ENCODE measurements at places on chromosomes 5 and 9.

DNA sequence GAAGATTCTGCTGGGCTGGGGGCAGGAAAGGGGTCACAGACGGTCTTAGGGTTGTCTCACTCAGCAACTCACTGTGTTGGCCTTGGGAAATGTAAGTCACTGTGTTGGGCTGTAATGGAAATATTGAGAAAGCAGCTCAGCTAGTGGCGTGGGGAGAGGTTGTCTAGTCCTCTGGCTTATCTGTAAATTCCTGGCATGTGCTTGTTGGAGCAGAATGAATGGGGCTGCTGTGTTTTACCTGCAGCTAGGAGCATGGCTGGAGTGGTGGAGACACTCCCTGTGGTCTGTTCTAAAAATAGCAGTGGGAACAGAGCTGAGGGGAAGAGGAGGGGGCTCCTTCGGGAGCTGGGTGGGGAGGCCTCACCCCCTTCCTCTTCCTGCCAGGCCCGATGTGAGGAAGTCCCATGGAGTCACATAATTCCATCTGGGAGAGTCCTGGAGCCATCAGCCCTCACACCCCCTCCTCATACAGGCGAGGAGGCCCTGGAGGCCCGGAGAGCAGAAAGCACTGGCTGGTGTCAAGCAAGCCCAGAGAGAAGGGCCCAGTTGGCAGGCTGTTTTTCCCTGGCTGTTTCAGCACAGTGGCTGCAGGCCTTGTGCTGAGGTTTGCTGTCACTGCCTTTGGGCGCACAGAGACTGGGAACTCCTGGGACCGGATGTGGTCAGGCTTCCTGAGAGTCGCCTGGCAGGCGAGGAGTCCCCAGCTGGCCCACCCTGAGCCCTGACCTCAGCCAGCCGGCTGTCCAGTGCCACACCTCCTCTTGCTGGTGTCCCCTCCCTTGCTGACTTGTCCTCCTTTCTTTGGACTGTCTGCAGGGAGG is 84.9 kb downstream of the RGS3 start:
- peak; percentile 74 for DNase-seq

GRCh38 chr5:90342576-90342975 is 67.0 kb downstream of the CETN3 start:
- no peak for DNase-seq

DNA sequence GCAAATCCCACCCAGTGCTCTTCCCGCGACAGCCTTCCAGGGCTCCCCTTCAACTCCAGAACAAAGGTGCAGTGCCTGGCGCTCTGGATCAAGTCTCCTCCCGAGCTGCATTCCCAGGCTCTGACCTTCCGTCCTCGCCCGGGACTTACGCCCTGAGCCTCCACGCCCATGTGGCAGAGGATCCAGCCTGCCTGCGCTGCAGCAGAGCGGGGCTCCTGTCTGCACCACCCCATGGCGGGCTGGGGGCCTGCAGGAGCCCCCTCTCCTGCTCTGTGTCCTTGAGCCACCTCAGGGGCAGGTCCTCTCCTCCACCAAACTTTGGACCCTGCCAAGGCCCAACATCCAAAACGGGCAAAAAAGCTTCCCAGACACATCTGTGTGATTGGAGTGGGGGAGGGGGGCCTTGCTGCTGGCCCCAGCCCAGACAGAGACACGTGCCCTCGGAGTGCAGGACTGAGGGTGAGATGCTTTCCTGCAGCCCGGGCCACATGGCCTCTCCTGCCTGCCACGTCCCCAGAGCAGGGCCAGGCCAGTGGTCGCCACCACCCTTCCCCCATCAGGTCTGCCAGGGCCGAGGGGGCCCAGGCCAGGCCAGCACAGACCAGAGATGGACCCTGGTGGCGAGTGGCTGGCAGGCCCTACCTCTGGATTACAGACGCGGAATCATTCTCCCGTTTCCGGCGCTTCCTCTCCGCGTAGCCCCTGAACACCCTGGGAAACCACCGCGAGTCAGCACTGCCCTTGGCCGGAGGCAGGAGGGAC is 4.4 kb downstream of the NSMF start:
- no peak for DNase-seq

DNA sequence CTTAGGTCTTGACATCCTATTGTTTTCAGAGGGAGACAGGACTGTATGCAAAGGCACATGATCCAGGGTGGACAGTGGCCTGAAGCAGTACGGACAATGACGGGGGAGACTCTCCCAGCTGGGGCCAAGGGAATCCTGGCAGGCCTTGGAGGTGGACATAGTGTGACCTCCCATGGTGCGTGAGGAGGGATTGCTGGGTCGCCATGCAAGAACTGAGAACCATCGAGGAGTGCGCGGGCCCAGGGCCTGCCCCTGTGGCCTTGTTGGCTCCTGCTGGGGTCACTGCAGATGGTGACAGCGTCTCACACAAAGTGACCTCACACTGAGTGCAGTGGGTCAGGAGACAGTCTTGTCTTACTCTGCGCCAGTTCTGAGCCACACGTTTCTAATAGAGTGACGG is 192.4 kb downstream of the GADD45G start:
- no peak for DNase-seq

- no peak for DNase-seq
Observed at GRCh38 chr9:89387197-89387849, 69.0 kb downstream of the SECISBP2 start.

GRCh38 chr5:148941810-148942209 is 115.4 kb downstream of the ADRB2 start:
- DNase-seq = no peak

DNA sequence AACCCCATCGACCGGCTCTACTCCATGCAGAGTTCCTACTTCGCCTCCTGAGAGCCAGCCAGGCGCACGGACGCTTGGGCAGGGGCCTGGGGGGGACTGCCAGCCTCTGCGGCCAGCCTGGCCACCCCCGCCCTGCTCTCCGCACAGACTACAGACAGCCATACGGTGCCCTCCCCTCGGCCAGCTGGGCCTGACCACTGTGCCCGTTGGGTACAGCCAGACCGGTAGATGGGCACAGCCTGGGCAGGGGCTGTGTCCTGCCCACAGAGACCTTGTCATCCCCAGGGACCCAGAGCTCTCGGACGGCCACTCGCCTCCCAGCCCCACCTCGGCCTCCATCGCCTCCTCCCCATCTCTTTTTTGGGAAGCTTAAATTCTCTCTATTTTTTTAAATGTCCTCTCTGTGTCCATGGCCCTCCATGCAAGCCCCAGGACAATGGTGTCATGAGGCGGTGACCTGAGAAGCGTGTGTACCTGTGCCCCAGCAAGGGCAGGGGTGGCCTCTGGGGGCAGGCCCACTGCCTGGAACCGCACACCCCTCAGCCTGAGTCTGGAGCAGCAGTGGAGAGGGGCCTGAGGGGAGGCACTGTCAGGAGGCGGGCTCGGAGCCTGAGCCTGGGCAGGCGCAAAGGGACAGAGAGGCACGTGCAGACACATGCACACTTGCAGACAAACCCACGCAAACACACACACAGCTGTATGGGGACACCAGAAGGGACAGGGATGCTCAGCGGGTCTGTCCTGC is 82.8 kb downstream of the LMX1B start:
- DNase-seq = no peak

DNA sequence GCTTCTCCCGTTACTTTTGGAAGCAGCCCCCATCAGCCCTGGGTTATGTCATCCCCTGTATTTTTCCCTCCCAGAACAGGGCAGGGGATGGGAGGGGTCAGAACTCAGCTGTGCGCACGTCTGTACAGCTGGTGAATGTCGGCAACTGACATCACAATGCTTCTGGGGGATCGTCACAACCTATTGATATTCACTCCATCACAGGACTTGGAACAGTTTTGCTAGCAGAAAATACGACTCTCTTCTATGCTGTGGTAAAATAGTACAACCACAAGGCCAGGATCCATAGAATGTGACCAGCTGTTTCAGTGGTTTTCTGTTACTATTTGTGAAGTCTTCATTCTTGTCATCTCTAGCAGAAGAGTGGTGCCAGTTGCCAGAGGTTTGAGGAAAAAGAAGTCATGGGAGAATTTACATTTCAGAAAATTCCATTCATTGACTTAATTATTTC is 77.1 kb upstream of the KLF4 start:
- DNase-seq = no peak

- DNase-seq = no peak
Observed at GRCh38 chr9:16970321-16970720, 99.9 kb upstream of the BNC2 start.

DNA sequence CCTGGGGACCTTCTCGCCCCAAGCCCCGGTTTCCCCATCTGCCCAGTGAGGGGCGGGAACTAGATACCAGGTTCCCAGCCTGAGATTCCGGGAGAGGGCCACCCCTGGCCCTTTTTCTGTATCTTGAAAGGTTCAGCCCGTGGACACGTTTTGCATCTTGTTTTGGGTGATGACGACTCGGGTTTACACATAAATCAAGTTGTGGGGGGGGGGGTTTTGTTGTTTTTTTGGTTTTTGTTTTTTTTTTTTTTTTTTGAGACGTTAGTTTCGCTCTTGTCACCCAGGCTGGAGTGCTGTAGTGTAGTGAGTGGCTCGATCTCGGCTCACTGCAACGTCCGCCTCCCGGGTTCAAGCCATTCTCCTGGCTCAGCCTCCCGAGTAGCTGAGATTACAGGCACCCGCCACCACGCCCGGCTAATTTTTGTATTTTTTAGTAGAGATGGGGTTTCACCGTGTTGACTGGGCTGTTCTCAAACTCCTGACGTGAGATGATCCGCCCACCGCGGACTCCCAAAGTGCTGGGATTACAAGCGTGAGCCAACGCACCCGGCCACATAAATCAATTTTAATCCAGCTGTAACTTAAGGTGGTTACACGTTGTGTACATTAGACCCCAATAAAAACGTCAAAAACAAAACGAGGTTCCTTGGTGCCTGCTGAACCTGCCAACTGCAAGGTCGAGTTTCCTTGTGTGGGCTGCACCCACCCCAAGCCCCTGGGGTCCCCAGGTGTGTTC is 1.1 kb upstream of the BRD3 start:
- no peak for DNase-seq

DNA sequence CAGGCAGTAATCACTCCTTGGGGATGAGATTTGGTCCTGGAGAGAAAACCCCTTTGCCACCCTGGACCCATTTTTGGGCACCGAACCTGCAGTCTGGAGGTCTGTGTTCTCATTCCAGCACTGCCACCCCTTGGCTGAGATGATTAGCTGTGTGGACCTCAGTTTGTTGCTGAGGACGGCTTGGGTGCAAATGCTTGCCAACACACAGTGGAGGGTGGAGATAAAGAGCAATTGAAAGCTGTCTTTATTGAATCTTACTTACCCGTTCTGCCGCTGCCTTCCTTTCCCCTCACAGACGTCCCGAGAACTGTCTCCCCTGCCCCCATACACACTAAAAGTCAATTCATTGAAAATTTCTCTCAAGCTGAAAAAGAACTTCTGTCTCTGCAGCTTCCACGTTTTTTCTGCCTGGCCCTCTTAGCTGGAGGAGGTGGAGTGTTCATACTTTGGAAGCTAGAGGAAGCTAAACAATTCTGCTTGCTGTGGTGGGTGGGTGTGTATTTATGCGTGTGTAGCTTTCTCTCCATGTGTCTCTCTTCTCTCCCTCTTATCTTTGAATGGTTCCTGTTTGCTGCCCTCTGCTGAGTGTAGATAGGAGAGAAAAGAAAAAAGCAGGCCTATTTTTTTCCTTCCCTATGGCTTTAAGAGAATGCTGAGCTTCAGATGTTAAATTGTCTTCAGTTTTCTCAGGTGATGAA is 6.6 kb downstream of the GALNT10 start:
- peak; percentile 12 for DNase-seq

- DNase-seq = no peak
Observed at GRCh38 chr5:111820072-111820471, 63.1 kb upstream of the NREP start.

DNA sequence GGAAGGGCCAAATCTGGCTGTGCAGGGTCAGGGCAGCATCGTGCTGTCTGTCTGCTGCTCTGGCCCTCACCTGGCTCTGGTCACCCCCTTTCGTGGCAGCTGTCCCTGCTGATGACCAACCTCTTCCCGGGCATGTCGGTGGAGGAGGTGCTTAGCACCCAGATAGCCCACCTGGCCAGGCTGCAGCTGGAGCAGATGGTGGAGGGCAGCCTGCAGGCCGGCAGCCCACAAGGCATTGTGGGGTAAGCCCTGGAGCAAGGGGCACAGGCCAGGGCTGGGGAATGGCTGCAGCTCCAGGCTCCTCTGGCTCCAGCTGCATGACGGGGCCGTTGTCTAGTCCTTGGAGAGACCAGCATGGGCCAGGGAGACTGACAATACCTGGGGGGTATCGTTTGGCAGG is 8.2 kb downstream of the TOR2A start:
- DNase-seq = no peak

DNA sequence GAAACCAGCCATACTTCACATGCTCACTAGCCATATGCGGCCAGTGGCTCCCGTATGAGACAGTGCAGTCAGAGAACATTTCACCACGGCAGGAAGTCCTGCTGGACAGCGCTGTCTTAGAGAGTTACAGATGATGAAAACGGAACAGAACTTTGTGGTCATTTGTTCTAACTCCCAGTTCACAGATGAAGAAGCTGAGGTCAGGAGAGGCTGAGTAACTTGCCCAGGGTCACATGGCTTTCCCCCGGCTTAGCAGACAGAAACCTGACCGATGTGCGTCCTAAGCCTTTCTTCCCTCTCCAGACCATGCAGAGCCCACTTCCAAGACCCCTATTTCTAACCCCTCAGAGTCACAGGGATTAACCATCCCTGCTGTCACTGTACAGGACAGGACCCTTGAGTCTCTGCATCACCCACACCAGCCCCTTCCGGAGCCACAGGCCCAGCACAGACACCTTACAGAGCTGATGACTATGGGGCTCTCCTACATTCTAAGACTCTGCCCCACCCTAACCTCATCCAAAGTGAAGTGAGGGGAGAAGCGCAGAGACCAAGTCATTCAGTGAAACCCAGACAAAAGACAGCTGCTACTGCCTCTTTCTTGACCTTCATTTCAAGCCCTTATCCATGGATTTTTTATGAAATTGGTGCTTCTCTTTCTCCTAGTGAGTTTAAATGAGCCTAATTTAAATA is 86.9 kb downstream of the PTPN3 start:
- no peak for DNase-seq

- no peak for DNase-seq
Observed at GRCh38 chr5:113552620-113553019, 39.1 kb downstream of the YTHDC2 start.

DNA sequence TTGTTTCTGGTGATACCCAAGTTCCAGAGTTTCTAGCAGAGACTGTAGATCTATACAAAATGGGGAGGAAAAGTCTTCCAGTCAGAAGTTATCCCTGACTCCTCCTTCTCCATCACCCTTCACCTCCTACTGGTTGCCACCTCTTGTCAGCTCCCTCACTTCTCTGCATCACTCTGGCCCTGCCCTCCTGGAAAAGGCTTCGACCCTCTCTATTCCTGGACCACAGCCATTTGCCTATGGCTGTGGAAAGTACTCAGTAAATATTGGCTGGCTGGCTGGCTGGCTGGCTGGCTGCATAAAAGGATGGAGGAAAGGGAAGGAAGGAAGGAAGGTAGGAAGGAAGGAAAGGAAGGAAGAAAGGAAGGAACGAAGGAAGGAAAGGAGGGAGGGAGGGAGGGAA is 32.7 kb upstream of the ABCA1 start:
- DNase-seq = no peak

GRCh38 chr5:144093868-144094267 is 76.6 kb downstream of the YIPF5 start:
- no peak for DNase-seq

GRCh38 chr9:112809351-112809848 is 58.8 kb downstream of the SNX30 start:
- no peak for DNase-seq

GRCh38 chr5:138489683-138490061 is 24.4 kb downstream of the EGR1 start:
- DNase-seq = no peak

All from MM.1S (cell line).